AG09309 (cell line): ENCODE measurements at places on chromosomes 5 and 9.

DNA sequence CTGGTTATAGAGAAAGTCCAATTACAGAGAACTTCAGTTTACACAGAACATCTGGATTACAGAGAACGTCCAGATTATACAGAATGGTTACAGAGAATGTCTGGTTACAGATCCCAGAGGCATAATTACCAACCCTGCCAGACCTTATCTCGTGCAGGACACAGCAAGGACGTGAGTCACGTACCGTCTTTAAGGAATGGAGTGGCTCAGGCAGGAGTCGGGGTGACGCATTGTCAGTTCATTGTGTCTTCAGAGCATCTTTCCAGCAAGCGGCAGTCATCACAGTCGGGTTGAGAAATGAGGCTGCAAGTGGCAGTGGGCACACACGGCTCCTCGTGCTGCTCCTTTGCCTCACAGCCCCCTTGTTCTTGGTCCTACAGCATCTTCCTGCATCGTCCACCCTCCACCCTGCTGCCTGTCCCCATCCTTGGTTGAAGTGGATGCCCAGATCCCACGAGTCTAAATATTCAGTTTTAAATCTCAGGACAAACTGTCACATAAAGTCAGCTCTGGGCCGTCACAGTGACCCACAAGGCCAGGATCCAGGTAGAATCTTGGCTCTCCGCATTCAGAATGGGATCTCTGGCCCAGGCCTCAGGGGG is 30.0 kb upstream of the SLC6A19 start:
- DNase-seq = no peak

DNA sequence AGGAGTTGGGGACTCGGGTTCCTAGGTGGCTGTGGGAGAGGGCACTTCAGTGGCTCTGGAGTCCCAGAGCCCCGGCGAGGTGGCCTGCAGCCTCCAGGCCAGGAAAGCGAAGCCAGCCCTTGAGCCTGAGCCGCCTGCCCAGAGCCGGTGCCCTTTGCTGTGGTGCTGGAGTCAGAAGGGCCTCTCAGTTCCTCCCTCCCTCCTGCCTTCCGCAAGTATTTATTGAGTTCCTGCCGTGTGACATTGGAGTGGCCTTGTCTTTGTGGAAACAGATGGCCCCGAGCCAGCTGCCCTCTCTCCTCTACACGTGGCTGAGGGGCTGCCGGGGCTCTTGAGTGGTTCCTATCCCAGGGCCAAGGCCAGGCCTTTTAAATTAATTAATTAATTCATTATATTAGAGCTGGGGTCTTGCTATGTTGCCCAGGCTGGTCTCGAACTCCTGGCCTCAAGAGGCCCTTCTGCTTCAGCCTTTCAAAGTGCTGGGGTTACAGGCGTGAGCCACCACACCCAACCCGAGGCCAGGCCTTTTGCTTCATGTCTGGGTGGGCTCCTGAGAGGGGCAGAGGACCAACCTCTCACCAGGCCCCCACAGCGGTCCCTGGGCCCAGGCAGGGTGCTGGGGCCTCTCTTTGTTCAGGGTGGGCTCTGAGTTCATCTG is 45.6 kb upstream of the IER5L start:
- no peak for DNase-seq

GRCh38 chr5:78899922-78900362 is 85.2 kb downstream of the ARSB start:
- DNase-seq = no peak

- DNase-seq = no peak
These were observed 38.1 kb downstream of the PBX3 start for GRCh38 chr9:125785248-125785751.

GRCh38 chr5:32534041-32534440 is 51.3 kb upstream of the SUB1 start:
- no peak for DNase-seq

DNA sequence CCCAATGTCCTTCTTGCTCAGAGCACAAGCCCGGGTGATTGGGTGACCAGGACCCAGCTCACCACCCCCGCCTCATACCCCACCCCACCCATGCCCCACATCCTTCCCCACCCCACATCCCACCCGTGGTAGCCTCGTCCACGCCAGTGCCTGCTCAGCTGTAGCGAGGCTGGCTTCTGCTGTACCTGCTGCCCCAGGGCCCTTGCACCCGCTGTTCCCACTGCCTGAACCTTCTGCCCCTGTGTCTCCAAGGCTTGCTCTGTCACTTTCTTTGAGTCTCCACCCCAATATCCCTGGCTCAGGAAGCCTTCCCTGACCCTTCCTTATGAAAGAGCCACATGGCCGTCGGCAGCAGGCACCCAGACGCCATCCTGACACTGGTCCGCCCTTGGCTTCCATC is 3.1 kb upstream of the NACC2 start:
- DNase-seq = no peak

GRCh38 chr5:109080896-109081295 is 328.9 kb downstream of the PJA2 start:
- DNase-seq = no peak
